NCI-H446 treated with DMSO at 0.1 percent for 48 hours (cell line): ENCODE measurements at places on chromosomes 13 and 19.

GRCh38 chr19:46353730-46354528 is 7.0 kb downstream of the PPP5C start:
- DNase-seq, result no peak

GRCh38 chr13:33865945-33866344 is 48.0 kb downstream of the RFC3 start:
- no peak for DNase-seq

DNA sequence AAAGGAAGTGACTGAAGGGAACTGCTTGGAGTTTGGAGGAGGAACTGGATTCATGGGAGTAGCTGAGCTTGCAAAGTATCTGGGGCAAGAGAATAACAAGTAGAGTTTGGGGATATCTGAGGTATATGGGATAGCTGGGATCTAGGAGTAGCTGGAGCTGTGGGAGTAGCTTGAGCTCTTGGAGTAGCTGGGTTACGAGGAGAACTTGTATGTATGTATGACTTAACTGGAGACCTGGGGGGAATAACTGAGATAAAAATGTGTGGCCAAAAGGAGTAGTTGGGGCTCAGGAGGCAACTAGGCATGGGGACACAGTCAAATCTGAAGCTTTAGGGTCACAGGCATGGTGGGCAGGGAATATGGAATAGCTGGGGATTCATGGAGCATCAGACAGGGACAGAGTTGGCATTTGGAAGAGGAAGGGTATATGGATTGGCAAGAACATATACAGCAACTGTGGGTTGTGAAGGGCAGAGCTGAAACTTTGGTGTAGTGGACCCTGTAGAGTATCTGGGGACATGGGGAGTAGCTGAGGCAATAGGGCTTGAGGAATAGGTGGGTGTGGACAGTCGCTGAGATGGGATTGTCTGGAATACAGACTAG is 18.6 kb downstream of the ANKRD24 start:
- DNase-seq, result no peak

DNA sequence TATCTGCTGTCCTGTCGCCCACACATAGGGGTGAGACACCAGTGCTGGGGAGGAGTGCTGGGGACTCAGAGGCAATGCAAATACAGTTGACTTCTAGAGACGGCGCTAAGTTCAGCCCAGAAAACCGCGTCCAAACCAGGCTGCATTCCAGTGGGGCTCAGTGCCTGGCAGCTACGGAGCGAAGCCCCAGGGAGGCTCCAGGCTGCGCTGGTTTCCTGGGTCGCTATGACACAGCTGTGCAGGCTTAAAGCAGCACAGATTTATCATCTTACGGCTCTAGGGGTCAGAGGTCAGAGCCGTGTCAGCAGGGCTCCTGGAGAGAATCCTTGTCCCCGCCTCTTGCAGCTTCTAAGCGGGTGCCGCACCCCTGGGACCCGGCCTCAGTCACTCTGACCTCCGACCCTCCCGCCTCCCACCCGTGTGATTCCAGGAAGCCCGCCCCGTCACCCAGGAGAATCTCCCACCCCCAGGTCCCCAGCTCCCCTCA is 61.6 kb downstream of the ANKRD10 start:
- no peak for DNase-seq

DNA sequence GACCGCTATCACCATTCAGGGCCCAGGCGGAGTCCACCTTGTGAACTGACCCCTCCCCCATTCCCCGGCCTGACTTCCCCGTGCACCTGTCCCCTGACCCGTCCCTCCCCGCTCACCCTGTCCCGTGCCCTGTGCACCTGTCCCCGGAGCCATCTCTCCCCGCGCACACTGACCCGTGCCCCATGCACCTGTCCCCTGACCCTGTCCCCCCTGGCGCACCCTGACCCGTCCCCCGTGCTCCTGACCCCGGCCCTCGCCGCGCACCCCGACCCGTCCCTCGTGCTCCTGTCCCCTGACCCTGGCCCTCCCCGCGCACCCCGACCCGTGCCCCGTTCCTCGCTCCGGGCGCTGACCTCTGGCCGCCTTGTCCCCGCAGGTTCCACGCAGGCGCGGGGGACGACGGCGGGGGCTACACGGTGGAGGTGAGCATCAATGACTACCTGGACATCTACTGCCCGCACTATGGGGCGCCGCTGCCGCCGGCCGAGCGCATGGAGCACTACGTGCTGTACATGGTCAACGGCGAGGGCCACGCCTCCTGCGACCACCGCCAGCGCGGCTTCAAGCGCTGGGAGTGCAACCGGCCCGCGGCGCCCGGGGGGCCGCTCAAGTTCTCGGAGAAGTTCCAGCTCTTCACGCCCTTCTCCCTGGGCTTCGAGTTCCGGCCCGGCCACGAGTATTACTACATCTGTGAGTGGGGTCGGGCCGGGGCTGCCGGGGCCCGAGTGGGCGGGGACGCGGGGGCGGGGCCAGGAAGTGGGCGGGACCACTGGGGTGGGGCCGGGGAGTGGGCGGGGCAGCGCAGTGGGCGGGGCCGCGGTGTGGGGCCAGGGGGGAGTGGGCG is 9.7 kb downstream of the EFNA2 start:
- DNase-seq, result no peak

- no peak for DNase-seq
Measured at GRCh38 chr13:94656766-94657165, 55.1 kb downstream of the GPR180 start.

DNA sequence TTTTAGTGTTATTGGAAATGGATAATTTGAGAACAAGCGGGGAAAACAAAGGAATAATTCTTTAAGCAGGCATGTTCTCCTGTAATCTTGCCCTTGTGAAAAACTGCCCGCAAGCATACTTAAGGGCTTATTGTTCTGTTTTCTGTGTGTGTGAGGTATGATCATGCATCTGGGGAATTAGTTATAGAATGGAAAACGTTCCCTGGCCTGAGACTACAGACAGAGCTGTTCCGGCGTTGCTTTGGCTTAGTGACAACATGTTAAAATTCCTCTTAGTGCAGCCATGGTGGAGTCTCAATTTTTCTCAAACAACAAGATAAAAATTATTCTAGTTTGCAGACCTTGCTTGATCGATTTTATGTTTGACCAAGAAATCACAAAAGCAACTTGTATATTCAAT is 560.2 kb upstream of the SPRY2 start:
- no peak for DNase-seq

DNA sequence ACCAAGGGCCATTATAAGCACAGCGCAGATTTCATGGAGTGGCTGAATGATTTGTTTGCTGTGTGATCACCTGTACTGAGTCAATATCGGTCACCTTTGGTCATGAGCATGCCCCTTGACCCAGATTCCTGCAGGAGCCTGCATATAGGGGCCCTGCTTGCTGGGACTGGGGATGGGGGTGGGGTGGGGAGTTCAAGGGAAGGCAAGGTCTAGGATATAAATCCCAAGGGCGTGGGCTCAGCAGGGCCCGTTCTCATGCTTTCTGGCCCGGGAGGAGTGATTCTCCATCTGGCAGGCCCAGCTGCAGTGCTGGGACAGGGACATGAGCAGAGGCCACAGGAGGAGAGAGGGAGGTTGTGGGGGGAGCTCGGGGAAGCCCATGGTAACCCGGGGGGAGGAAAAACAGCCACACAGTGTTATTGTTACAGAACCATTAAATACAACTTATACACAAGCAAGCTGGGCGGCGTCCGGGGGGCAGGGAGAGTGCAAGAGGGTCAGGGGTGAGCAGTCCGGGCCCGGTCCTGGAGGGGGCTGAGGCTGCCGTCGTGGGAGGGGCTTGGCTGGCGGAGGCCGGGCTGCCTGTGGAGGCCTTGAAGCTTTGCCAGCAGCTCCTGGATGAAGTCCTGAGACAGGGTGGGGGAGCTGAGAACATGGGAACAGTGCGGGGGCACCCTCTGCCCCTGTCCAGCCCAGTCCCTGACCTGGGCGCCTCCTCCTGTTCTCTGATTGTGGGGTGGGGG is 5.2 kb downstream of the PPP1R14A start:
- DNase-seq, result peak; percentile 37

DNA sequence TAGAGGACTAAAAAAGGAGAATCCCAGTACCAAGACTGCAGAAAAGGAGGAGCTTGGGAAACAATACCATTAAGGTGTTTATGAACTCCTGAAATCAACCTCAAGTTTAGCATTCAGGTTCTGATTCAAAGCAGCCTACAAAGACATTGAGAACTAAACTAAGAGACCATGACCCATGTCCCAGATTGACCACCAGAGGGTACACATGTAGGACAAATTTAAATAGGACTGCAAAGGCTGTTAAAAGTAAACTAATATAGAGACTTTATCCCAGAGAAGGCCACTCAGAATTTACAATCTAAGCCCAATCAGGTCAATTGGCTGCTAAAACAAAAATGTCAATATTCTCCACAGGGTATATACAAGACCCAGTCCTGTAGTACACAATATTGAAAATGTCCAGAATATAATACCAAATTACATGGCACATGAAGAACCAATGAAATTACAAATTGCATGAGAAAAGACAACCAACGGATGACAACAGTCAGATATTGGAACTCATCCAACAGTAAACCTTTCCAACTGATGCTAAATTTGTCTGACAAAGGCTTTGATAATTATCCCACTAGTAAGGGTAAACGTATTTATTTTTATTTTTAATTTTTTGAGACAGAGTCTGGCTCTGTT is 682.4 kb downstream of the UQCRFS1 start:
- no peak for DNase-seq

GRCh38 chr19:18468517-18468916 is 30.6 kb upstream of the ISYNA1 start:
- DNase-seq, result no peak

GRCh38 chr19:43765109-43765876 is 10.5 kb upstream of the SMG9 start:
- DNase-seq, result peak; percentile 7
